ENCODE measurements at places on chromosomes 11 and 22.

- DNase-seq: no peak
These were observed 255.9 kb downstream of the FAT3 start for GRCh38 chr11:92480499-92480898.

- no peak for DNase-seq
These were observed 90.9 kb downstream of the LDLRAD3 start for GRCh38 chr11:36034551-36035331.

DNA sequence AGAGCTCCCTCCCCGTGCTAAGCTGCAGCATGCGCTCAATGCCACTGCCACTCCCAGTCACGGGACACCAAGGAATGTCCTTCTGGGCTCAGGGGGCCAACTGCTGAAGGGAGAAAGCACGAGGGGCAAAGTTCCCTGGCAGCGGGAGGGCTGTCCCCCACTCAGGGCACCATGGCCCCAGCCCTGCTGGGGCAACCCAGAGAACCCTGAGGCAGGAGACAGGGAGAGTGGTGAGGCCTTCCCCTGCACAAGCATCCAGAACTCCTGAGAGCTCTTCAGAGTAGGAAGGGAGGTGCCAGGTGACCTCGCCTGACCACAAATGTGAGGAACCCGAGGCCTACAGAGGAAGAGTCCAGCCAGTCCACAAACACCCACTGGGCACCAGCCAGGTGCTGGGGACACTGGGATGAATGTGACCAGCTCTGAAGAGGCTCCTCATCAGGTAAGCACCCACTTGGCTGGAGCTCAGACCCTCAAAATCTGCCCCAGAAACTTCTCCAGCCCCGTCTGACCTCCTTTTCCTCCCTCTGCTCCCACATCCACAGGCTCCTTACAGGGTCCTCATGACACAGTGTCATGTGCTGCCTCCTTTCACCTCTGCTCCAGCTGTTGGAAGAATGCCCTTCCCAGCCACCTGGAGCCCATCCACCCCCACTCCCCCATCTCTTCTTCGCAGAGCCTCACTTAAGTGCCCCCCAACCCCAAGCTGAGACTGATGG is 15.6 kb downstream of the GDPD5 start:
- DNase-seq: no peak

DNA sequence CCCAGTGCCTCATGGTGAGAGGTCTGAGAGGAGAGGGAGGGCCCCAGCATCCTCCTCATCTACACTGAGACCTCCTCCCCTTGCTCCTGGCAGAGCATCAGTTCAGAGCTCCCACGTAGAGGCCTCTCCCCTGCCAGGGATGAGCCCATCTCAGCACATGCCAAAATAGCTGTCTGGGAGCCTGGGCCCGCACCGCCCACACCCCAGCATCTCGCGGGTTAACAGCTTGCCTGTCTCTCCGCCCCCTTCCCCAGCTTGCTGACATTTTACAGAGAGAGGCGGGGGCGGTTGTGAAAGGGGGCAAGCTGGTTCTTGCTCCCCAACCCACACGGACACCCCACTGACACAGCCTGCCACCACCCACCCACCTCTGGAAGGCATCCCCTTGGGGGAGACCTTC is 6.4 kb downstream of the DGKZ start:
- no peak for DNase-seq

GRCh38 chr22:33124471-33124870 is 66.3 kb upstream of the SYN3 start:
- DNase-seq: no peak

DNA sequence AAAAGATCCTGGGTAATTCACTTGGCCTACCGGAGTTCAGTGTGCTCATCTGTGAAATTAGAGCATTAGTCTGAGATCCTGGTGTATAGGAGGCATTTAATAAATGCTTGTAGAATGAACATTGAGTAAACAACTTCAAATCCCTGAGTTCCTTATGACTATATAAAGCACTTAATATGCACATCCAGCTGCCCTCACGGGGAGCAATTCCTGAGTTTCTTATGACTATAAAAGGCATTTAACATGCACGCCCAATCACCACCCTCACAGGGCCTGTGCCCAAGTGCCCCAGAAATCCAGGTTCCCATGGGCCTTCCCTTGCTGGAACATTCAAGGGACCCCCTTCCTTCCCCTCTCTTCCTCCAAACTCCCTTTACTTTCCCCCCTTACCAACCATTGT is 13.6 kb downstream of the DRD2 start:
- DNase-seq: no peak

GRCh38 chr22:46769706-46770105 is 7.3 kb downstream of the TBC1D22A start:
- no peak for DNase-seq

DNA sequence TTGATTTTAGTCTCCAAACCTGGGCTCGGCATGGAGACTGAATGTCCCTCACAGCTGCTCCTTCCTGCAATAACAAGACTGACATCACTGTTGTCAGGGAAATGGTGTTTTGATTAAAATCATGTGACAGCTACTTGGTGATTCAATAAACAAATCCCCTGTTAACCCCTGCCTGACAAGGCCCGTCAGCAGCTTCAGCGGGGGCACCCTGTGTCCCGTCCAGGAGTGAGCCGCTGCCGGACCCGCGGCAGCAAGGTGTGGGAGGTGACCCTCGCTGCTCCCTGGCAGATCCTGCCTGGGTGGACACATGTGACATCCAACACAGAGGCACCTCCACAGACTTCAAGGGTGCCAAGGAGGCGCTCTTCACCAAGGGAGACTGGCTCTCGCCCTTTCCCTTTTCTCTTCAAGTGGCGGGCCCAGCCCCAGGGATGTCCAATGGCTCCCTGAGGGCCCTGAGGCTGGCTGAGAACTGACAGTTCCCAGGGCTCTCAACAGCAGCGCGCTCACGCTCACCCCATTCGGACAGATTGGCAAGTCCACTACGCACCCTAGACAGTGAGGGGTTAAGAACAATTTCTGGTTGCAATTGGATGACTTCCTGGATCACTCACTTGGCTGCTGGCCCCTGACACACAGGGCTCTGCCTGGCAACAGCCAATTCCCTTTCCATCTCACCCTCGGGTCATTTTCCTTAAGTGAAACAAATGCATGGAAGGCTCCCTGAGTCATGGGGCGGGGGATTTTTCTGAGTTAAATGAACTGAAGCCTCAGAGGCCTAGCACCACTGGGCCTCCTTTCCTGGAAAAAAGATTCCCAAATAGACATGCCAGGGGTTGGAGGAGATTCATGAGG is 30.7 kb downstream of the PPP2R1B start:
- DNase-seq: no peak

- DNase-seq: peak; percentile 57
These were observed 69.9 kb downstream of the MPPED1 start for GRCh38 chr22:43481568-43482317.

GRCh38 chr11:8415195-8415594 is 151.5 kb upstream of the LMO1 start:
- DNase-seq: no peak

DNA sequence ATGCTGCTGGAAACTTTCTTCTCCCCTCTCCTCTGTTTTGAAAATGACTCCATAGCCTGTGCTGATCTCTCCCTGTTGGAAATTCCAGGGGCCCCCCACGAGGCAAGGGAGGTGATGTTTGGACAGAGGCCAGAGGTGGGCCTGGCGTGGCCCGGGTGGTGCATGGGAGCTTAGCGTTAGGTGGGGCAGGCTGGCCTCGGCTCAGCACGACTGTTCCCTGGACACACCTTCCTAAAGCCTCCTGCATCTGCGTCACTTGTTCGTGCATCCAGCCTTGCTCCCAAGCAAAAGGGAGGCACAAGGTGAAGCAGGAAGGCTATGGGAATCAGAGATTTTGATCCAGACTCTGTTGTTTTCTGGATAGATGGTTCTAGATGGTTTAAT is 135.2 kb downstream of the CEP164 start:
- DNase-seq: no peak

- no peak for DNase-seq
These were observed 57.9 kb downstream of the TRIM29 start for GRCh38 chr11:120079750-120080610.

GRCh38 chr22:49825436-49825835 is 2.2 kb downstream of the BRD1 start:
- no peak for DNase-seq

GRCh38 chr22:38923463-38924346 is 33.7 kb upstream of the APOBEC3A start:
- peak; percentile 54 for DNase-seq

DNA sequence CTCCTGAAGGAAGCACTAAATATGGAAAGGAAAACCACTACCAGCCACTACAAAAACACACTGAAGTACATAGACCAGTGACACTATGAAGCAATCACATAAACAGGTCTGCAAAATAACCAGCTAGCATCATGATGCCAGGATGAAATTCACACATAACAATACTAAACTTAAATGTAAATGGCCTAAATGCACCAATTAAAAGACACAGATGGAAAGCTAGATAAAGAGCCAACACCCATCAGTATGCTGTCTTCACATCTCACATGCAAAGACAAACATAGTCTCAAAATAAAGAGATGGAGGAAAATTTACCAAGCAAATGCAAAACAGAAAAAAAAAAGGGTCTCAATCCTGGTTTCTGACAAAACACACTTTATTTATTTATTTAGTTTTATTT is 171.7 kb downstream of the TTC28 start:
- no peak for DNase-seq

DNA sequence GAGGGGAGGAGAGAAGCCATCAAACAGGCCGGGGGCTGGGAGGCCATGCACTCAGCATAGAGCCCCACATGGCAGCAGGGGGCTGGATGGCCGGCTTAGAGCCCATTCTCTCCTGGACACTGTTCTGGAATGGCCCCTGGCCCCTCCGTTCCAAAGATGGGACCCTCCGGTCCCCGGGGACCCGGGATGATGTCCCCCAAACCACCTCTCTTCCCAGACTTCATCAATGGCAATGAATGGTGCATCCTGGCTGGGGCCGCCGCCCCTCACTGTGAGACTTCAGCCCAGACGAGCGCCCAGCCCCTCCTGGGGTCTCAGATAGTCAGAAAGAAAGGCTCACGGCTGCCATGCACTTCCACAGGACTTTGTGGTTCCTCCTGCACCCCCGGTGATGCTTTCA is 13.8 kb upstream of the RTN4R start:
- no peak for DNase-seq

GRCh38 chr22:43186272-43187170 is at the start of gene TTLL12:
Gene TTLL12 (minus strand): TSS chr22:43187134. CDS start chr22:43187069, 65 bp downstream.
- DNase-seq: peak; percentile 45

DNA sequence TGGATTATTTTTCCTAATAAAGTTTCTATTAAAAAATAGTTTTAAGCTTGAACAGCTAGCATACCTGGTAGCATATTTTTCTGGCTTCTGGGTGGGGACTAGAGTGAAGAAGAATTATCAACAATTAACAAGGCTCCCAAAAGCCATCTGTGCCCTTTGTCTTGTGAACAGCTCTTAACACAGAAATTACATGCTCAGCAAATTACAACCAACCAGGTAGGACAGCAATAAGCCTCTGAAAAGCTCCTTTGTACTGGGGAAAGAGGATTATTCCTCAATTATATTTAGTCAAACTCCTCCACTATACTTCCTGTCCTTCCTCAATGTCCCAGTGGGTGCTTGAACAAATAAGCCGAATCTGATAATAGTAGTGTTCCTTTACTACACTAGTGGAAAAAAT is 162.8 kb downstream of the RAB38 start:
- no peak for DNase-seq

GRCh38 chr11:86138958-86139357 is 70.1 kb upstream of the PICALM start:
- peak; percentile 71 for DNase-seq

DNA sequence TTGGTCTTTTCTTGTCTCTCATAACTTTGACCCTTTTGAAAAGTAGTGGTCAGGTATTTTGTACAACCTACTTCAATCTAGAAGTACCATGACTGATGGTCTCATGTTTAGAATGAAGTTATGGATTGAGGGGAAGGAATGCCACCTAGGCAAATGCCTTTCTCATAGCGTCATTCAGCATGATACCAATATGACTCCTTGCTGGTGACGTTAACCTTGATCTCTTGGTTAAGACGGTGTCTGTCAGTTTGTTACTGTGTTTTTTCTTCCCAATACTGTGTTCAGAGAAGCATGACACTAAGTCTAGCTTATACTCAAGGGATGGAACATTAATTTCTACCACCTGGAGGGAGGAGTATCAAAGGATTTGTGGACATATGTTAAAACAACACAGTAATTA is 130.9 kb downstream of the KIF18A start:
- no peak for DNase-seq

DNA sequence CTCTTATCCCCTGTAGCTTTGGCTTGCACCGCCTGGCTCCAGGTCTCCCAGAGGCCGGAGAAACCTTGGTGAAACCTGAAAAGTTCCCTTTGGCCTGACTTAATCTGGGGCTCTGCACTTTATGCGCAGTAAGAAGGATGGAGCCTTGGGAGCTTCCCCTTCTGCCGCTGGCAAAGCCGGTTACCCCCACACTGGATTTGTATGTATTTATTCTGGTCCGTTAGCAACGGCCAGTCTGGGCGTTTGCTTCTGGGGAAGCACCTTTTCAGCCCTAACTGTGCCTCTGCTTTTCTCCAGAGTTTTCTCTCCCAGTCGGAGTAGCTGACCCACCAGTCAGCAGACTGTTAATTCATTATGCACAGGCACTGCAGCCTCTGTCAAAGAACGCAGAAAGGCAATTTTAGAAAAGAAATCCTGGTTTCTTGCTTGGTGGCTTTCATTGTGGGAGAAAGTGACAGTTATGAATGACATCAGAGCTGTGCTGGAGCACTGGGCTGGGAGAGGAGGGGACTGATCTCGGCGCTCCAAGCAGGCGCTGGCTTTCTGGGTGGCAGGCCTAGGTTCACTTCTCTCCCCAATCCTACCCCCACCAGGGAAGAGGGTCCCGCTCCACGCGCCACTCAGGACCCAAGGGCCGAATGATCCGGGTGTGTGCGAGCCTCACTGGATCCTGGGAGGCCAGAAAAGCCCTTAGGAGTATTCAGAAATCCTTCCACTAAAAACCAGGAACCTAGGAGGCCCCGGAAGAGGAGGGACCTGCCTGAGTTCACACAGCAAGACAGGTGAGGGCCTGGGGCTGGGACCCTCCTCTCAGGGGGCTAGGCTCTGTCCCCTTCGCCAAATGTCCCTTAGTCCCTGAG is 70.2 kb downstream of the RTL6 start:
- no peak for DNase-seq

DNA sequence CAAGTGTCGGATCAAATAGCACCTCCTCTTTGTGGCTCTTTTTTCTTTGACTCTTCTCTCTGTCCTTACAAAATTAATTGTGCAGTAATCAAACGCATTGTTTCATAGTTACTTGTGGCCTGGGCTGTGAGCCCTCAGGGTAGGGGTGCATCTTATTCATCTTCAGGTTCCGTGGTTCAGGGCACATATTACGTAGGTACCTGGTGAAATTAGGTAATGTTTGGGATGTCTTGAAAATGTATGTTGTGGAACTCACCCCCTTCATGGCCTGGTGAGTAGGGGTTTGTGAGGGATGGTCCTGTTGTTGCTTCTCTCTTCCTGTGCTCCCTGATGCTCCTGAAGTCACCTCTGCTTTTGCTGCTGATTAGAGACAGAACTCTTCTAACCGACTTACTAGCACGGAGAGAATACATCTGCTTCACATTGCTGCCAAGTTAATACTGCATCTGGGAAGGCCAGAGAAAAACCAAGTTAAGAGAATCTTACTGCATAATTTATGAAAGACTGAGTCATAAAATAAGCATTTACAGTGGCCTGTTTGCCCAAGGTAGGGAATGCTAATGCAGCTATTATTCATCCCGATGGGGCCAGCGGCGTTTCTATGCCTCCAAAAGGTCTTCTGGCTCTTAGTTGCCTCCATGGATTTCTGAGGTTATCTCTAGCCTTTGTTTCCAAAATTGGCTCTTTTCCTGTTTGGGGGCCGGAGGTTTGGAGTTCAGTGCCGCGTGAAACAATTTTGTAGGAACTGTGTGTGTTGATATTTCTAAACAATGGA is 66.9 kb downstream of the TBC1D22A start:
- DNase-seq: no peak

Measured in KBM-7 (cell line).